Cardiac fibroblast (primary cell): ENCODE measurements at places on chromosomes 13 and 19.

GRCh38 chr13:71856548-71857043 lies 10.4 kb downstream of the DACH1 start:
- DNase-seq, result no peak

DNA sequence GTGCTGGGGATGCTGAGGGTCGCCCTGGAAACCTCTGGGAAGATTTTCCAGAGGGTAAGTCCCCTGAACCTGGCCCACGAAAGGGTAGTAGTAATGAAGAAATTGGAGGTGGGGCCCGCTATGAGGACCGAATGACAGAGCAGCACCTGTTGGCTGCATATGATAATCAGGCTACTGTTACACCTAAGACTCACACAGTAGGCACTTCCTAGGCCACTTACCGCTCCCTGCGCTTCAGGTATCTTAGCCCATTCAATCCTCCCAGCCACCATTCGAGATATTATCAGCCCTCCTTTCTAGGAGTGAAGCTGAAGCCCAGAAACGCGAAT lies 4.3 kb upstream of the LRFN3 start:
- DNase-seq, result no peak

GRCh38 chr19:34075661-34076091 lies 96.6 kb upstream of the LSM14A start:
- no peak for DNase-seq

GRCh38 chr19:53947624-53948023 lies 15.1 kb upstream of the CACNG8 start:
- DNase-seq, result no peak

- no peak for DNase-seq
Measured at GRCh38 chr13:94765814-94766213, 53.5 kb upstream of the SOX21 start.

DNA sequence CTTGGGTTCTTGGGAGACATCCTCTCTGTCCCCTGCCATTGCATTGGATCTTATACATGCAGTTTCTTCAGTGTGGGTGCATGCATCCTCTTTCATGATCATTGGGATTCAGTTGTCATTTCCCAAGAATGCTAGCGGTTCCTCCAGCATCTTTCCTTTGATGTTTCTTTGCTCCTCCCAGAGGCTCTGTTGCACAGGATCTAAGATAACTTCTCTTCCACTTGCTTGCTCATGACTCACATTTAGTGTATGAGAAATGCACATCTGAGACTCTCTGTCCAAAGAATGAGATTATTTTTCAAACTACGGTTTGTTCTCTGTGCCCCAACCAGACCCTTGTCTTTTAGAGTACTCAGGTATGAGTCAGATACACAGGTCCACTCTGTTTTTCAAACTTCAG lies 197.1 kb downstream of the NDFIP2 start:
- peak; percentile 39 for DNase-seq

DNA sequence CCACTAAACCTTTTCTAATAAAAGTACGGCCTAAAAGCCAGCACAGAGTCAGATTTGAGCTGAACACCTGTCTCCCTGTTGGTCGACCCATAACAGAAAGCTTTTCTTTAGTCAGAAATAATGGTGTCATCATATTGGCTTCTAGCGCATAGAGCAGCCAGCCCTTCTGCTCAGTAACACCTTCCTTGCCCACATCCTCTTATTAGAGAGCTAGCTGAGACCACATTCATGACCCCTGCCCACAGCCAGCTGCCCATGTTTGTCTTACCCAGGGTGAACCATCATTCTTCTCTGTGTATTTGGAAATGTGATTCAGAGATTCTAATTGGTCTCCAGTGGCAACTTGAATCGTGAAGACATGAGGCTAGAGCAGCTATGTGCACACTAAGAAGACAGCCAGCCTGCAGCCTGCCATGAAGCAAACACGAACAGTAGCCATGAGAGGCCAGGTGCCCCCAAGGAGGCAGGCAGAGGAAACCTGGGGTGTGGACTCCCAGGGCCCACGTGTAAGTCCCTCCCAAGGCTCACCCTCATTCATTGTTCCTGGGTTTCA lies 82.3 kb upstream of the PDCD5 start:
- DNase-seq, result no peak

GRCh38 chr19:1513499-1514294 lies 878 bp upstream of the ADAMTSL5 start:
- DNase-seq, result peak; percentile 64

- no peak for DNase-seq
Measured at GRCh38 chr13:55013051-55013450, 1984.4 kb downstream of the OLFM4 start.

- DNase-seq, result no peak
Measured at GRCh38 chr13:48506092-48506701, 26.7 kb downstream of the RCBTB2 start.

GRCh38 chr19:9883231-9883758 lies 48.2 kb downstream of the PIN1 start:
- DNase-seq, result no peak

- DNase-seq, result peak; percentile 98
Measured at GRCh38 chr19:49676136-49676783, 811 bp upstream of the PRMT1 start.
